ENCODE measurements at places on chromosomes 7 and 10.

- no peak for DNase-seq
These were observed 6.7 kb upstream of the PNLIP start for GRCh38 chr10:116538992-116539391.

DNA sequence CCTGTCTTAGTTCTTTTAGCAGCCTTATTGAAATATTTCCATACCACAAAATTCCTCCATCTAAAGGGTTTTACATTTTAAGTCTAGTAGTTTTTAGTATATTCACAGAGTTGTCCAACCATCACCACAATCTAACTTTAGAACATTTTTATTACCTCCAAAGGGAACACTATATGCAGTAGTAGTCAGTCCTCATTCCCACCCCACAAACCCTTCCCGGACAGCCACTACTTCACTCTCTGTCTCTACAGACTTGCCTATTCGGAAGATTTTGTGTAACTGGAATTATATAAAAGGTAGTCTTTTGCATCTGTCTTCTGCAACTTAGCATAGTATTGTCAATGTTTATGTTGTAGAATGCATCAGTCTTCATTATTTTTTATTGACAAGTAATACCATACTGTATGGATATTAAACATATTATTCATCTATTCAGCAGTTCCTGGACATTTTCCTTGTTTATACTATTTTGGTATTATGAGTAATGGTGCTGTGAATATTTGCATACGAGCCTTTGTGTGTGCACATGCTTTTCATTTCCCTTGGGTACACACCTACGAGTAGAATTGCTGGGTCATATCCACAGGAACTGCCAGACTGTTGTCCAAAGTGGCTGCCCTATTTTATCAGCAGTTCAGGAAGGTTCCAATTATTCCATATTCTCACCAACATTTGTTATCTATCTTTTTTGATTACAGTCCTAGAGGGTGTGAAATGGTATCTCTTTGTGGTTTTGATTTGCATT is 60.9 kb upstream of the LANCL2 start:
- no peak for DNase-seq

DNA sequence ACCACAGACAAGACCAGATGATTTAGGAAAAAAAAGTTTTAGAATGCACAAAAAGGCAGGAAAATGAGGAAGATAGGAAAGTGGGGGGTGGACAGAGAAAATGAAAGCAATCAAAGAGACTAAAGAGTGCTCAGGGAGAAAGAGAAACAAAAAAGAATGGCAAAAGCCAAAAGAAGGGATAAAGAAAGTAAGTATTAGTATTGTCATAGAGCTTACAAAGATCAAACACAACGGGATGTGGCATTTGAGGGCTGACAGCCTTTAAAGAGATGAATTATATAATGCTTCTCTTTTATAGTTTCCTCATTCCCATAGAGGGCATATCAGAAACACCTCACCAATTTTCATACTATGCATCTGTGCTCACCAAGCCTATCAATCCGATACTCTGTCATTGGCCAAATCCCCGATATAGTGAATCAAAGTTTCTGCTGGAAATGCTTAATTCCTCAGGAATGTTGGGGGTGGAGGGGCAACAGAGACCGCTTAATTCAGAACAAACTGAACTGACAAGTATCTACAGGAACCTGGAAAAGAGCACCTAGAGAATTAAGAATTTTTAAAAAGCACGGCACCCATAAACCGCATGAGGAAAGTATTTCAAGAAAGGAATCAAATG is 2.7 kb downstream of the COG5 start:
- DNase-seq, result no peak

DNA sequence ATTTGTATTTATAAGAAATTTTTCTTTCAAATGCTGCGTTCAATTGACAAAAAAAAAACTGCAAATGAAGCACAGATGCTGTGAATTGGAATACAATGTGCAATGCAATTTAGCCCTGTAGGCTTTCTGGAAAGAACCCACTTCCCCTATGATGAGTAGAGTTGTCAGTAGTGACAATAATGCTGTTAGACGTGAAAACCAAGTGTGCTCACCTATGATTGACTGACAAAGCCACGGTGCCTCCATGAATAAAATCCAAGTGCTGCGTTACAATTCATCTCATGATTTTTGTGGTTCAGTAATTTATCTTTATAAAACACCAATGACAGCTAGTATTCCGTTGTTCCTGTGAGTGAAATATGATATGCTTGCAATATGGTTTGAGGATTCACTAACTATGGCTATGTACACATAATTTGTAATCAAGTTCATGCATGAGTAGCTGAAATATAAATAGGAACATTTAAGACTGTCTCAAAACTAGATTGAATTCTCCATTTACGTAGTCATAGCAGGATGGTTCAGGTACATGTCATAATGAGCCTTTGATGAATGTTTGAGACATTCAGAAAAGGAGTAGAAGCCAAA is 1160.3 kb downstream of the CNTNAP2 start:
- DNase-seq, result no peak

DNA sequence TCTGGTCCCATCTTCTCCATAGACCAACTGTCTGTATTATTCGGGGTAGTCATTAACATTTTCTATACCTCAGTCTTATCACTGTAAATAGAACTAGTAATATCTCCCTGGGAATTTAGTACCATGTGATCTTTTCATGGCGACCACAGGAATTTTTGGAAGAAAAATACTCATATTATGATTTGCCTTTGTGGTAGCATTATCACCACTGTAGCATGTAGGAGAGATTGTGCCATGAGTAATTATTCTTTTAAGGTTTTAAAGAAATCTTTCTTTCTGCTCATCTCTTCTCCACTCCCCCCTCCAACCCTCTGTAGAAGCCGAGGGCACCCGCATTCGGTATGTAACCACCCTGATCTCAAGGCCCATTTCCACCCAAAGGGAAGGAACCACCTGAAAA is 25.0 kb downstream of the ZNF365 start:
- DNase-seq, result no peak

DNA sequence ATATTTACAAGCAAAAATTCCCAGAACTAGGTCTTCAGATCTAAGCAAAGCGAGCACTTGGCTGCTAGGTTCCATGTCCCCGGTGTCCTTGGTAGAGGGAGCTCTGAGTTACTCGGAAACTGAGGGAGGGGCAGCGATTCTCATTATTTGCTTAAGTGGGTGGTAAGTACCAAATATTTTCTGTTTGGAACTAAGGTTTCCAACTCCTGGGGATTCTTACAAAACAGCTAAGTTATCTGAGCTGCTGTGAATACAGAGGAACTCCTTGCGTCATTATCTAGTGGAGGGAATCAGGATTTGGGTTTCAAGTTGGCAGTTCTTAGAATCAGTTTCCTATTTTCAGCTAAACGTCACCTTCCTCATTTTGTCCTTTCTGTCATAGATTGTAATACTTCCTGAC is 76.8 kb upstream of the IKZF1 start:
- no peak for DNase-seq

DNA sequence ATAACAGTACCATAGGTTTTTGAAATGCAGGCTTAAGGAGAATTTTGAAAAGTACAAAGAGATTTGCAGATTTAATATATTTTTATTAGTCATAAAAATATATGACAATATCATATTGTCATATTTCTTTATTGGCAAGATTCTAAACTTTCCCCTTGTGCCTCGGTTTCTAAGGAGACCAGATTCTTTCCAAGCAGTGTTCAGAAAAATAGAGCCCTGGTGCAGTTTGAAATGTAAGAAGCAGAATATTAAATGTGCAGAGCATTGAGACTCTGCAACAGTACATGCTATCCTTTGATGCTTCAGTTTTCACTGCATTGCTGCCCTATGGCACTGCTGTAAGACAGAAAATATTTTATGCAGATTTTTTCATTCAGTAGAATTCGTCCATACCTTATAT is 243.2 kb downstream of the CCDC3 start:
- no peak for DNase-seq

DNA sequence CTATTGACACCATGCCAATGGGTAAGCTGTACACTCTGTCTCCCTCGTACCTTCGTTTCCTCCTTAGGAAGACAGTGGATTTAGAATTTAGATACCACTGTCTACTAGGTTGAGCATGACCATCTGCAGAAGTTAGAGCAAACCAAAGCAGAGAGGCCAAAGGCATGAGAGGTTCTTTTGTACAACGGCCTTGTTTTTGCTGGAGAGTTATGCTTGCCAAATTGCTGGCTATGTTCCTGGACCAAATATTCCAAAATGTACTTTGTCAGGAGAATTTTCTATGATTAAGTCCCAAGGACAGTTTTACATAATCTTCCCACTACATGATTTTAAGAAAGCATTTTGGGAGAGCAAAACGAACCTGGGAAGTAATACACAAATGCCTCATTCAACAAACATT is 47.9 kb upstream of the PLCE1 start:
- no peak for DNase-seq

GRCh38 chr10:29951441-29951931 is 107.9 kb downstream of the JCAD start:
- no peak for DNase-seq
